ENCODE measurements at places on chromosomes 13 and 19.

- DNase-seq = no peak
Observed at GRCh38 chr13:108276060-108276459, 6.5 kb downstream of the TNFSF13B start.

DNA sequence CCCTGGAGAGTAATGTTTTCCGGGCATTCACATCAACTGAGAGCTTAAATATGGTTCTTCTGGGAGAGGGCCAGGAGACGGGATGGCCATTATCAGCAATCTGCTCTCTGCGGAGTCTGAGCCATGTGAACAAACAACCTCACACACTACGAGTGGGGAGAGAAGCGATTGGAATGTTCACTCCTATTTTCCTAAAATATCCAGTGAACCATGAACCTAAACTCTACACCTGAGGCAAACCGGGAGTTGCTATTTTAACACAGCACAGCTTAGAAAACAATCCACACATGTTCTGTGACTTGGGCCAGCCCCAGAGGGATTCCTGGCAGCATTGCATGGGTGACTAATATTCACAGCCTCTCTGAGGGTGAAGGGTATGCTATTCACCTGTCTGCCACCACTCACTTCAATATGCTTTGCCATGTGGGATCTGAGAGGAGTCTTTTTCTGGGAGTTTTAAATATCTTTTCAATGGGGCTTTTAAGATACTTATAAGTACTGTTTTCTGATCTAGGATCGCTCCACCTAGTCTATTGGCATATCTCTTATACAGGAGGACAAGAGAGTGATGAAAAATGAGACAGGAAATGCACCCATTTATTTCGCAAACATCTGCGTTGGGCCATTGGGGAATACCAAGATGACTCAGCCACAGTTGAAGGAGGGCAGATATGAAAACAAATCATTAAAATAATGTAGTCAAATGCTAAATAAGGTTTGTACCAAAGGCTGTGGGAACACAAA, 72.6 kb upstream of the SERP2 start:
- DNase-seq = no peak

DNA sequence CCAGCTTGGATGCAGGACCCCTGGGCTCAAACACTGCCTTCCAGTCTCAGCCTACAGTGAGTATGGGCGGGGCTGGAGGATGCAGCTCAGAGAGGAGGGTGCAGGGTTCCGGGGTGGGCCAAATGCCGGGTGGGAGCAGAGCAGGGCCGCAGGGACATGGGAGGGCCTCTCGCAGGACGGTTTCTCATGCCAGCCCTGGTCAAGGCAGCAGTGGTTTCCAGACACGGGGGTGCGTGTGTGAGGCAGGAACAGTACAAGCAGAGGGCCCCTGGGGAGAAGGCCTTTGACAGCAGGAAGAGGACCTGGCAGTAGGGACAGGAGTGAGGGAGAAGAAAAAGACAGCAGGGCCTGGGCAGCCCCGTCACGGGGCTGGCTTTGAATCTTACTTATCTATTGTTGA, 34.1 kb downstream of the CRTC1 start:
- no peak for DNase-seq

DNA sequence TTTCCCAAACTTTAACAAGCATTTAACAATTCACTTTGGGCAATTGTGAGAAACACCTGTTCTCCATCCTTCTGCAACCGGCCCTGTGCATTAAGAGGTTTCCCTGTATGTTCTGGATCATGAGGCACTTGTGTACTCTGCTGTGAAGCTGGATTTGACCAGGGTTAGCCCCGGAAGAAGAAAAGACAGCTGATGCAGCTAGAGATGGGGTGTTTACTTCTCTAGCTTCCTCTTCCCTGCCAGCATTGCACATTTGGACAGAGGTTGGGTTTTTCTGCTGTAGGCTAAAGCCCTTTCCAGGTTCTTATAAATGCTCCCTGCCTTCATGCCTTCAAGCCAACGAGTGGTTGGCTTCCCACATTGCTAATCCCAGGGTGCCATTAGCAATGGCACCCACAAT, 20.9 kb downstream of the MBD3L2B start:
- DNase-seq = no peak

GRCh38 chr19:35738887-35739229, 3.4 kb downstream of the IGFLR1 start:
- no peak for DNase-seq

DNA sequence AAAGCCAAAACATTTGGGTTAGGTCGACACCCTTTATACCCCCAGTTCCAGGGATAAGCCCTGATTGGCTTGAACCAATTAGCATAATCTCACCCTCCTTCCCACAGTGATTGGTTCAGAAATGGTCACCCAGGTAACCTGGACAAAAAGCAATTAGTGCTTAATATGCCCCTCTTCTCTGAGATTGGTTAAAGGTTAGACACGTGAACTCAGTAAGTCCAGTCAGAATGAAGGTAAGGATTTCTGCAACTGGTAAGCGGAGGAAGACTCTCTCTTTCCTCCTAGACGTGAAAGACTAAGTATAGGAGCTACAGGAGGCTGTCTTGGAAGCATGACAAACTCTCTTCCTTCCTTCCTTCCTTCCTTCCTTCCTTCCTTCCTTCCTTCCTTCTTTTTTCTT, 1.3 kb upstream of the PNMA8C start:
- DNase-seq = no peak

DNA sequence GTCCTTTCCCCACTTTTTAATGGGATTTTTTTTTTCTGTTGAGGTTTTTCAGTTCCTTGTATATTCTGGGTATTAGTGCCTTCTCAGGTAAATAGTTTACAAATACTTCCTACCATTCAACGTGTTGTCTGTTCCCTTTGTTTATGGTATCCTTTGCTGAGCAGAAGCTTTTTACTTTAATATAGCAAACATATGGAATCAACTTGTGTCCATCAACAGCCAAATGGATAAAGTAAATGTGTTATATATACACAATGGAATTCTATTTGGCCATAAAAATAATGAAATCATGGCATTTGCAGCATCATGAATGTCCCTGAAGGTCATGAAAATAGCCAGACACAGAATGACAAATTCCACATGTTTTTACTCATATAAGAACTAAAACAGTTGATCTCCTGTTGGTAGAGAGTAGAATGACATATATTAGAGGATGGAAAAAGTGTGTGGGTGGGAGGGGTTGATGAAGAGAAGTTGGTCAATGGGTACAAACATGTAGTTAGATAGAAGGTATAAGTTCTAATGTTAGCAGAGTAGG, 500.8 kb downstream of the SLITRK6 start:
- no peak for DNase-seq

DNA sequence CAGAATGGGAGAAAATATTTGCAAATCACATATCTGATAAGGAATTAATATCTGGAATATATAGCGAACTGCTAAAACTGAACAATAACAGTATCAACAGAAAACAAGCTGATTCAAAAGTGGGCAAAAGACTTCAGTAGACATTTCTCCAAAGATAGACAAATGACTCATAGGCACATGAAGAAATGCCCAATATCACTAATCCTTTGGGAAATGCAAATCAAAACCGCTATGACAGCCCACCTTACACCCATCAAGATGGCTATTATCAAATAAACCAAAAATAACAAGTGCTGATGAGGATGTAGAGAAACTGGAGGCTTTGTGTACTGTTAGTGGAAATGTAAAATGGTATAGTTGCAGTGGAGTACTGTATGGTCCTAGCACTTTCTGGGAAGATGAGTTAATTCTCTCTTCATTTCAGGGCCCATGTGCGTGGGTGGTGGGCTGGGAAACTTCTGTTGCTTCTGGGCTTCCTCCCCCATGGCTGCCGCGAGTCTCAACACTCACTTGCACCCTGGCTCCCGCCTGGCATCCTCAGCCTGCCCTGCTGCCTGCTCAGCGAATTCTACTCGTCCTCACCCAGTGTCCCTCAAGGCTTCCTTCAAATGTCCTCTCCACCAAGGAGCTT, 12.4 kb upstream of the GJA3 start:
- no peak for DNase-seq

DNA sequence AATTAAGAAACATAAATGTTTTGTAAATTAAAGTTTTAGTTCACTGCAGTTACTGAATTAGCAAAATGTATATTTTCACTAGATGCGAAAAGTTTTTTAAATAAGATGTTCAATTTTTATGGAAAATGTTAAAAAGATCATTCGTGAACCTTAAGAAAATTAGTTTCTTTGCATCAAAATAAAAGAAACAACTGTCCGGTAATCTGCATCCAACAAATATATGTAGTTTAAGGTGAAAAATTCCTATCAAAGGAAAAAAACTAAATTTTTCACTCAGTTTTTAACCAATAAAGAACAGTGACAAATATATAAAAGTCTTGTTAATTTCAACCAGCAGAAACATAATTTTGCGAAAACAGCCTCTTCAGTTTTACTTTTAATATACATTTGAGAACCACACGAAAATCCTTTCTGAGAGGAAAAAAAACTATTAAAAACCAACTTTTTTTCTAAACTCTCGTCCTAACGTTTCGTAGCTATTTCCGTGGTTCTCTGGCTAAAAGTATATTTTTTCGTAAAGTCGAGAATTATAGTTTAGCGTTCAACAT, 64.5 kb downstream of the KCNRG start:
- no peak for DNase-seq

DNA sequence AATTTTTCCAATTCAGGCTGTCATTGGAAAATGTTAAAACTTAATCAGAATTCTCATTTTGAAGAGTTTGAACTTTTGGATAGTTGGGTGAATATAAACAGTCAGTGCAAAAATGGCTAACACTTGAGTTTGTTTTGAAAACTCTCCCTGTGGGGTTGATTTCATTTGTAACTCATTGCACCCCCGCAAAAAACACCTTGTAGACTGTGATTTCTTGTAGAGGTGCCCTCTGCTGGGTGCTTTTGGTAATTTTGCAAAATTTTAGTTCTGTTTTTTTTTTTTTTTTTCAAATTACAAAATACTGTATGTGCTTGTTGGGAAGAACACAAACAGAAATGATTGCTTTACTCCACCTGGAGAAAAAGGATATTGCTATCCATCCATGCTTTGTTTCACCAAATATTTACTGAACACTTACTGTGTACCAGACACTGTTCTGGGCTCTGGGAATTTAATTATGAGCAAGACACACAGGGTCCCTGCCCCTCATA, 28.2 kb upstream of the GPI start:
- DNase-seq = no peak

DNA sequence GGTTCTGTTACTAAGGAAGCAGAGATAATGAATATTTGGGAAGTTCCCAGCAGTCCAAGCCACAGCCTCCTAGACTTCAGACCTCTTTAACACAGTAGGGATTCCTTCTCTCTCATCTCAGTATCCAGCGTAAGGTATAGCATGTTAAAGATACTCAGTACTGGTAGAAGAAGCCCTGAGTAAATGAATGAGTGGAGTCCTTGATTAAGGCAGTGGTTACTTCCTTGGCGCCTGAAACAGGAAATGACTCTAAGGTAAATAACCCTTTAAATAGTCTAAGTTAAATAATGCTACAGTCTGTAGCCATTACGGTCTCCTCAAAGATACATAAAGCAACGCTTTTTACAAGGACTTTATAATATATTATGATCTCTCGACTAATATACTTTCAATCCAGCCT, 650.8 kb upstream of the MIR17HG start:
- DNase-seq = no peak

DNA sequence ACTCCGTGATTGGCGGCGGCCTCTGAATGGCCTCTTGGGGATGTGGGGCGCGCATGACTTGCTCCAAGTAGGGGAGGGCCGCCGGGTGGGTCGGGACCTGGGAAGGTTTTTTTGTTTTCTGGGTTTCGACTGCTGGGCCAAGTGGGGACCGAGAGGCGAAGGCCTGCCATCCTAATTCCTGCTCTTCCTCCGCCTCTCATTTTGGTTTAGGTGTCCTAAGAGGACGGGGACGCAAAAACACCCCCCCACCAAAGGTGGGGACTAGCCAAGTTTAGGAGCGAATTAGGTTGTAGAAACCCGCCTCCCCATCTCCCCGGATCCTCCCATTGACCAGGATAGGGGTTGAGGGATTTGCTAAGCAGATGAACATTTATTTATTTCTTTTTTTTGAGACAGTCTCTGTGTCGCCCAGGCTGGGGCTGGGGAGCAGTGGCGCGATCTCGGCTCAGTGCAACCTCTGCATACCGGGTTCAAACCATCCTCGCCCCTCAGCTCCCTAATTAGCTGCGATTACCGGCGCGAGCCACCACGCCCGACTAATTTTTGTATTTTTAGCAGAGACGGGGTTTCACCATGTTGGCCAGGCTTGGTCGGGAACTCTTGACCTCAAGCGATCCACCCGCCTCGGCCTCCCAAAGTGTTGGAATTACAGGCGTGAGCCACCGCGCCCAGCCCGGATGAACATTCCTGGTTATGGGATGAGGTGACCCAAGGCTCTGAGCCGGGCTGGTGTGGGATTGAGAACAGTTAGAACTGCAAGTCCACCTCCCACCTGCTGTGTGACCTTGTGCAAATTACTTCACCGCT, 838 bp downstream of the PPP2R1A start:
- no peak for DNase-seq

- DNase-seq = peak; percentile 99
Observed at GRCh38 chr19:12440541-12441316, at the start of gene ZNF443. ZNF443 (minus strand) TSS chr19:12441021; CDS start chr19:12440914, 107 bp downstream.

DNA sequence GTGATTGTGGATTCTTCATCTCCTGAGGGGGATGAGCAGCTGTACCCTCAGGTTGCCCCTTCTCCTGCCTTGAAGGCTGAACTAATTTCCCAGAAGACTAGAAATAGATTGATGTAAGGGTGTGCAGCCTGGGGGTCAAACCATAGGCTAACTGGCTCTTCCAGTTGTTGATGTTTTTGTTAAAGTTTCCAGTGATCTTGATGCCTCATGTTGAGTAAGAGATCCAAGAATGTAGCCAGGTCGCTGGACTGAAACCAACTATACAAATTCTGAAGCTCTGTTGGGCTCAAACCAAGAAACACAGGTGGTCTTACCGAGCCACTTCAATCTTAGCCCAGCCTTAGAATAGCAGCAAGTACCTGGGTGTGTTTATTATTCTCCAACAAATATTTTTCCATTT, 391.8 kb downstream of the KLF5 start:
- DNase-seq = no peak

GRCh38 chr13:89763005-89763404, 1584.5 kb upstream of the MIR17HG start:
- DNase-seq = no peak

- DNase-seq = no peak
Observed at GRCh38 chr19:49084206-49085019, 838 bp upstream of the SNRNP70 start.

- DNase-seq = no peak
Observed at GRCh38 chr13:52961256-52961910, 67.2 kb upstream of the OLFM4 start.

DNA sequence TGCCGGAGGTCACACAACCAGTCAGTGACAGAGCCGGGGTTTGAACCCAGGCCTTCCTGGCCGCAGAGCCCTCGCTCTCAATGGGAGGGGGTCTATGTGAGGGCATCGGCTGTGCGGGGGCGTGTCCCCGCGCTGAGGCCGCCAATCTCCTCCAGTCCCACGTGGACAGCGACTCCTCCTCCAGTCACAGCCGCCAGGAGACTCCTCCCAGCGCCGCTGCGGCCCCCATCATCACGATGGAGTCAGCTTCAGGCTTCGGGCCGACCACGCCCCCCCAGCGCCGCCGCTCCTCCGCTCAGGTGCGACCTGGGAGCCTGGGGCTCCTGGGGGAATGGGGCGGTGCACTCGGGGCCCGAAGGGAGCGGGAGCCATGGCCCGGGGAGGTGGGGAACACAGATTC, 6.0 kb downstream of the SPRED3 start:
- peak; percentile 55 for DNase-seq

All from stimulated activated CD4-positive, alpha-beta T cell treated with anti-CD3 and anti-CD28 coated beads, TNF-alpha, amount 100 ng/mL, for 1 hour (primary cell).